ENCODE measurements at places on chromosomes 11 and 22.

GRCh38 chr22:37746366-37747079 is 49.7 kb downstream of the TRIOBP start:
- DNase-seq = no peak

DNA sequence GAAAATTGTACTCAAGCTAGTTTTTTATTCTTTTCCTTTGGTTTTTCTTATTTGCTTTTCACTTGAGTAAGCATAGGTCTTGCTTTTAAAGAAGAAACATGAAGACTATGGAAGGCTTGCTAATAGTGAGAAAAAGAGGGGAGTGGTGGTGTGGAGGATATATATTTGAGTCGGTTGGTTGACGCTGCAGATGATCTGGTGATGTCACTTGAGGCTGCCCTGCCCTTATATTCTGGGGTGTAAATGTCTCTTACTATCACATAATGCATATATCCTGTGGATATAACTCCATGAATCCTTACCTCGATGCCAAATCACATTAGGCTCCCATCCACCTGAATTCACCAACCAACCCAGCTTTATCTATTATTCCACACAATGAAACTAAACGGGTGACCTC is 2.9 kb downstream of the GRIA4 start:
- DNase-seq = no peak

DNA sequence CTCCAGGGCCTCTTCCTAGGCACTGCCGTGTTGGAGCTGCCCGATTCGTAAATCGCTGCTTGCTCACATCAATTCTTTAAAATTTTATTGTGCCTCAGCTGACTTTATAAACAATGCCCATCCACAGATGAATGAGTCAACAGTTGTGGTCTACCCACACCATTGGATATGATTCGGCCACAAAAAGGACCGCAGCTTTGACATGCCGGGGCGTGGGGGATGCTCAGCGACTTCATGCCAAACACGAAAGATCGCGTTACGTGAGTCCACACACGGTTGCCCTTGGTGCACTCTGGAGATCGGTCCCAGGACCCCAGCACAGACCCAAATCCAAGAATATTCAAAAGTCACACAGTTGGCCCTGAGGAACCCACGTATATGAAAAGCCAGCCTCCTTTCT is 195.7 kb downstream of the CTTN start:
- DNase-seq = no peak

- DNase-seq = no peak
Measured at GRCh38 chr11:128187835-128188234, 399.5 kb downstream of the ETS1 start.

Measured in skeletal muscle cell (primary cell).